Spinal cord (tissue), 10 donors: ENCODE measurements at places on chromosomes 4 and X. TPM values are rescaled to one million over a fixed set of nuclear protein-coding genes. Genes with fewer than 3 reads are reported as not detected.

DNA sequence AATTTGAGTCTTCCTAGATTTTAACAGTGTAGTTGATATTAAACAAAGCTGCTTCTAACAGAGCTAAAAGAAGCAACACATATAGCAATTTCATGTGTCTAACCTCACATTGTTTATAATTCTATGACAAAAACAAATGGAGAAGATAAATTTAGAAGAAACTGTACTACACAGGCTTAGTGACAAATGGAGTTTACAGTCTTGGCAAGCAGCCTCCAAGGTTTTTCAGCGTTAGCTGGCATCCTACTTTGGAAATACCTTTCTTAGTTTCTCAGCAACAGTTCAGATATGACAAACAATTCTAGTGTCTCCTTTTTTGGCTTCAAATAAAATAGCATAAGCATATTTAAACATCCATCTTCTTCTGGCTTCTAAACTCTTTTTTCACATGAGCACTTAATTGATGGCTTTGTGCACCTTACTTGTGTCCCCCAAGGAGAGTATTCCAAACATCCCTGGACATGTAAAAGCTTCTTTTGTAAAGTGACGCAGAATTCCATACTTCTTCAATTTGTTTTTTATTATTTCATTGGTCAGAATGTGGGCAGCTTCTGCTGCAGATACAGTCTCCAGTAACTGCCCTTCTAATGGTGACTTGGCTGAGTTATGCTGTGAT lies 249.8 kb downstream of the ANTXR2 start:
- peak; percentile 12 for DNase-seq

- DNase-seq, result no peak
Measured at GRCh38 chr4:108054025-108054638, 64.4 kb downstream of the HADH start.

- DNase-seq, result no peak
Measured at GRCh38 chrX:24858004-24858746, 157.6 kb downstream of the ARX start.

- DNase-seq, result no peak
Measured at GRCh38 chrX:150329282-150329681, 33.8 kb upstream of the MAMLD1 start.

DNA sequence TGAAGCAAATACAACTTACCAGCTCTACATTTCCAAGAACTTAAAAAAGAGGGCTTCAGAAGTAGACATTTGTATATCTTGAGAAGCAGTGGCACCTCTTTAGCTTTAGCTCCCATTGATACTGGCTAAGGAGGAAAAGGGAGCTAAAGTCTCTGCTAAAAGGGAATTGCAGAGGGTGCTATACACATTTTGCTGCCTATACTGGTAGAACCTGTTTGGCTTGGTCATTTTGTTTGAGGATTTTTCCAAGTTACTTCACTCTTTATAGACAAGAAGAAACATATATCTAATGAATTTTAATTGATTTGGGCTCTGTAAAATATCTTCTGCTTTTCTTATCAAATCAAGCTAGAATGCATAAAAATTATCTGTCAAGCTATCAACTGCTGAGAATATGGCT lies 11.8 kb downstream of the PAPSS1 start:
- DNase-seq, result no peak

- DNase-seq, result no peak
Measured at GRCh38 chr4:55330241-55330640, 15.8 kb upstream of the SRD5A3 start.

- DNase-seq, result no peak
Measured at GRCh38 chrX:28205905-28206304, 224.7 kb upstream of the DCAF8L1 start.

GRCh38 chr4:142353149-142353738 lies 492.9 kb downstream of the INPP4B start:
- no peak for DNase-seq

DNA sequence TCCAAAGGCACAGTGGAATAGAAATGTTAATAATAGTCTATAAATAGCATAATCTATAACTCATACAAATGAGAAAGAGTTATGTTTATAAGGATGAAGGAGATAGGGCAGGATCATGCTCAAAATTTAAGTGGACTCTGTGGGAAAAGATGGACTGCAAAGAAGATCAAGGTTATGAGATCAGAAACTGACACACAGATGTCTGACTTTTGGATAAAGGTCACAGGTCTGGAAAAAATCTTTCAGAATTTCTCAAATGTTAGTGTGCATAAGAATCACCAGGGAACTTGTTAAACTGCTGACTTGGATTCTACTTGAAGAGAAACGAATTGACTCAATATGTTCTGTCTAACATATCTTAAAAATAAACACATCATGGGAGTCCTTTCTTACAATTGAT lies 104.1 kb downstream of the FSTL5 start:
- DNase-seq, result no peak

DNA sequence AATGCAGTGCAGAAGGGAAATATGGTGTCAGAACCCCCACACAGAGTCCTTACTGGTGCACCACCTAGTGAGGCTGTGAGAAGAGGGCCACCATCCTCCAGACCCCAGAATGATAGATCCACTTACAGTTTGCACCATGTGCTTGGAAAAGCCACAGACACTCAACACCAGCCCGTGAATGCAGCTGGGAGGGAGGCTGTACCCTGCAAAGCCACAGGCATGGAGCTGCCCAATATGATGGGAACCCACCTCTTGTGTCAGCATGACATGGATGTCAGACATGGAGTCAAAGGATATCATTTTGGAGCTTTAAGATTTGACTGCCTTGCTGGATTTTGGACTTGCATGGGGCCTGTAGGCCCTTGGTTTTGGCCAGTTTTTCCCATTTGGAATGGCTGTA lies 34.2 kb upstream of the PGM2 start:
- DNase-seq, result no peak

DNA sequence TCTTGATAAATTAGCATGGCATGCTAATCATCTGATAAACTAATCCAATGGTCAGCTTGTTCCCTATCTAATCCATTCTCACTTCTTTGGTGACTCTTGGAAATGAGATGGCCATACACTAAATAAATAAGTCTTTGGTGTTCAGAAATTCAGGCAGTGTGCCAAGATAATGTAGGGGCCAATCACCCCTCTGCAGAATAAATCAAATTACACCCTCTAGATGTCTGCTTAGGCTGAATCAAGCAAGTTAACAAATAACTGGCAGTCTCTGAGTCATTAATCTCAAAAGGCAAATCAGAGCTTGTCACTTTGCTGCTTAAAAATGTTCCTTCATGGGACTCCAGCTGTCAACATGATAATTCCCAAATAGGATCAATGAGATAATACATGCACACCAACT lies 97.4 kb downstream of the NLGN4X start:
- DNase-seq, result no peak

DNA sequence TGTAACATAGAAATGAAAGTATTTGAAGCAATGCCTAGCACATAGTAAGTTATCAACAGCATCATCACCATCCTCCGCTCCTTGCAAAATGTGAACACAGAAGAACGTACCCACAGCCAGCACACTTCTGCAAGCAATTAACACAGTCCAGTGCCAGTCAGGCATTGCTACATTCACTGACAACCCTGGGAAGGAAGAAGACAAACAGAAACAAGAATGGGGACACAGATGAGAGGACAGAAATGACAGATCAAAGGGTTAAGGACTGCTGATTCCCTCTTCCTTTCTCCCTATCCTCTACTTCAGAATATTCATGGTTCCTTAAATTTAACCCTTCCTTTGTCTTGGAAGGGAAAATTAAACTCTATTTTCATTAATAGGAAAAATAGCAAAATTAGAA lies 53.1 kb downstream of the CHM start:
- DNase-seq, result no peak

- DNase-seq, result no peak
Measured at GRCh38 chrX:44899946-44900345, 27.0 kb downstream of the KDM6A start.

DNA sequence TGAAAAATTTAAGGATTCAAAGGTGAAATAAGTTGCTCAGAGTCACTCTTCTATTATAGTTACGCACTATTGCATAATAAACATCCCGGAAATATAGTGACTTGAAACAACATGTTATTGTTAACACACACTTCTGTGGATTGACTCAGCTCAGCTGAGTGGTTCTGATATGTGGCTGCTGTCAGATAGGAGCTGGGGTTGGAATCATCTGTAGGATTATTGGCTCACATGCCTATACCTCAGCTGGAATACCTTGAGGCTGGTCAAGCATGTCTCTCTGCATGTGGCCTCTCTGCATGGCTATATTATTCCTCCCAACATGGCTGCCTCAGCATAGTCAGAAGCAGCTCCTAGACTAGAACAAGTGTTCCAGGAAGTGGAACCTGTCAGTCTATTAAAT lies 486.7 kb upstream of the MAGEB2 start:
- DNase-seq, result no peak

CSAG1 gene
- polyA plus RNA-seq, result not detected

SLC6A14 gene
- polyA plus RNA-seq, result not detected

MXRA5 gene
- polyA plus RNA-seq, result 7.0 TPM

STK32B gene
- polyA plus RNA-seq, result 25.6 TPM

OTUD6A gene
- polyA plus RNA-seq, result not detected

SPANXA2 gene
- polyA plus RNA-seq, result not detected

ARMCX4 gene
- 29.8 TPM for polyA plus RNA-seq

ALAS2 gene
- polyA plus RNA-seq, result 11.0 TPM

TRPC3 gene
- polyA plus RNA-seq, result 11.0 TPM

OPRPN gene
- not detected for polyA plus RNA-seq

NR3C2 gene
- 9.2 TPM for polyA plus RNA-seq

WWC2 gene
- 23.9 TPM for polyA plus RNA-seq

SULT1B1 gene
- 1.2 TPM for polyA plus RNA-seq

RHOXF2 gene
- 0.09 TPM for polyA plus RNA-seq

TLR3 gene
- polyA plus RNA-seq, result 2.1 TPM

PDGFC gene
- polyA plus RNA-seq, result 16.6 TPM
